ENCODE measurements at places on chromosomes 4 and X.

GRCh38 chr4:123050018-123050417 lies 127.6 kb upstream of the NUDT6 start:
- no peak for DNase-seq

DNA sequence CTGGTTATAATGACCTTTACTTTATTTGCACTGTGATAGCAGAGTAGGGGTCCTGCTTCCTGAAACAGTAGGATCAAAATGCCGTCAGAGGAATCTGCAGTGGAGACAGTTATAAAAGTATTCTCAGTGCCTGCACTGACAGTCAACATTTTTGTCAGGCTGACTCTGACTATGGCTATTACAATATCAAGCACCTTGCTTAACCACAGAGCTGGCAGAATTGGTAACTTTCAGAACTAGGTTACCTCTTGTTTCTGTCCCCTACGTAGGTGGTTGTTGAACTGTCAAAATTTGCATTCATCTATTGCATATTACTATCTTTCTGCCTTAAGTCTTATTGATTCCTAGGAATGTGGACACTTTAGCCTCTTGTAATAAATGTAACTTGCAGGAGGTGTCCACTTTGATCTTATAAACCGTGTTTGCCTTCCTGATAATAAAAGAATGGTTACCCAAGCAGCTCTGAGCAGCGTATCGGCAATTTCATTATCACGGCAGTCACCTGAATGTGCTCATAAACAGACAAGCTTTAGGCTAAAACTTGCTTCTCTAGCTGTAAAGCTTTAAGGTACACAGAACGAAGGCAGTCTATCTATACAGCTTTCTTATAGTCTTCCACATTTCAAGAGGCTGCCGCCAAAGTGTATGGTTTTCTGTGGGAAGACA lies 353.0 kb upstream of the GALNT7 start:
- no peak for DNase-seq

DNA sequence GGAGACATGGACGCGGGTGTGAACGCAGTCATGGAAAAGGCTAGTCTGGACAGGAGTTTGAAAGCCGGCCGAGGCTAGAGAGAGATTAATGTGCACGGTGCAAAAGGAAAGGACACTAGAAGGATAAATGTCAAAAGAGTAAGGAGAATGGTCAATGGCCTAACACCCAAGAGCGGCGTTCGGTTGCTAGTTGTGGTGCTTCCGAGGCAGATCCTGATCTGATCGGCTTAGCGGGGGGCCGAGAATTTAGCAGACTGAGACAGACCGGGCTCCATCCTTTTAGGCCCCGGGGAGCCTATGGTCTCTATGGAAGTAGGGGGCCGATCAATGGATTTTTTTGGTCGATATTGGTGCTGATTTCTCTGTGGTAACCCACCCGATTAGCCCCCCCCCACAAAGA lies 6.9 kb downstream of the GAGE10 start:
- DNase-seq, result no peak

GRCh38 chr4:91746551-91746950 lies 557.2 kb upstream of the GRID2 start:
- no peak for DNase-seq

DNA sequence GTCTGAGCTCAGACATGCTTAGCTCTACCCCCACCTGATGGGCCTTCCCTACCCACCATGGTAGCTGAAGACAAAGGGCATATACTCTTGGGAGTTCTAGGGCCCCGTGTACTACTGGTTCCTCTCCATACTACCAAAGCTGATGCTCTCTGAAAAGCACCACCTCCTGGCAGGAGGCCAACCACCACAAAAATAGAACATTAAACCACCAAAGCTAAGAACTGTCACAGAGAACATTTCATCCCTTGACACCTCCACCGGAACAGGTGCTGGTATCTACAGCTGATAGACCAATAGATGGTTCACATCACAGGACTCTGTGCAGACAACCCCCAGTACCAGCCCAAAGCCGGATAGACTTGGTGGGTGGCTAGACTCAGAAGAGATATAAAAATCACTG lies 13.4 kb downstream of the EDA2R start:
- no peak for DNase-seq

DNA sequence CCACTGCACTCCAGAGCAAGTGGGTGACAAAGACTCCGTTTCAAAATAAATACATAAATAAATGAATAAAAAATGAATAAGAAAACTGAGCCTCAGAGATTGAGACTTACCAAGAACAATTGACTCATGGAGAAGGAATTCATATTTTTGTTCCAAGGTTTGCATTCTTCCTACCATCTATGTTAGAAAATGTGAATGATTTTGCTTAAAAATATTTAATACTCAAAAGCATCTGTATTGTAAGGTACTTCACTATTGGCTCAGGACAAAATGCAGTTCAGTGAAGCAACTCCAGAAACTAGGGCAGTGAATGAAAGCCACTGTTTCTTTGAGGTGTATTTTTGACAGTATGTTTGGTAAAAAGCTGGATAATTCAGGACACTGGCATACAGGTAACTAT lies 54.1 kb downstream of the XAGE2 start:
- DNase-seq, result no peak
